ENCODE measurements at places on chromosomes 2 and 18. TPM values are rescaled to one million over a fixed set of nuclear protein-coding genes. Genes with fewer than 3 reads are reported as not detected.

NEB gene
- polyA plus RNA-seq, result not detected

ACTR2 gene
- 422 TPM for polyA plus RNA-seq

SLC9A4 gene
- polyA plus RNA-seq, result not detected

LYPD1 gene
- not detected for polyA plus RNA-seq
